PC-3 (cell line): ENCODE measurements at places on chromosomes 3 and 15. TPM values are rescaled to one million over a fixed set of nuclear protein-coding genes. Genes with fewer than 3 reads are reported as not detected.

Gene HESX1
- 3.9 TPM in 1 of 2 replicates, not detected in the other for total RNA-seq

GRCh38 chr3:153829606-153830170 lies 291.5 kb upstream of the ARHGEF26 start:
- peak; percentile 74 for DNase-seq

DNA sequence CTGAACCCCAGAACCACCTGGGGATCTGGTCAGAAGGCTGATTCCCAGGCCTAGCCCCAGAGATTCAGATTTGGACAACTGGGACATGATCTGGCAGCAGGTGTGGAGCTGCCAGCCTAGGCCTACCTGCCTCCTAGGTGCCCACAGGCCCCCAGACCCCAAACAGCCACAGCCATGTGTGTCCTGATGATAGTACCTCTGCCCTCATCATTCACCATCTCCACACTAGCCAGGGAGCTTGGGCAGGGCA lies 34.7 kb downstream of the HMCES start:
- peak; percentile 7 for DNase-seq

Gene KNG1
- total RNA-seq = not detected in 2 replicates

DNA sequence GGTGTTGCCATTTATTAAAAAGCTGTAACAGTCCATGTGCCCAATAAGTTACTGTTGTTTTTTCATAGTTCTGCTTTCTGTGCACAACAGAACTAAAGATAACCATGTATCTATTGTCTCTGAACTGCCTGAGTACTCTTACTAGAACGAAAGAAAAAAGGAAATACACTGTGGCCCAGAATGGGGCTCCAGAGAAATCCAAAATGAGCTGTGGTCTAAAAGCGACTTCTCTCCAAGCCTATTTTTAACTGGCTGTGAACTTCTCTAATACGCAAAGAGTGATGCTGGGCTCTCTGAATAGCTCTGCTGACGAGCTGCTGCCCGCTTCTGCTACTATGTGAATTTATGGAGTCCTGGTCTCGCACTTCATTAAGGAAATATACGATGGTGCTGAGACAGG lies 56.2 kb upstream of the LPP start:
- no peak for DNase-seq

DNA sequence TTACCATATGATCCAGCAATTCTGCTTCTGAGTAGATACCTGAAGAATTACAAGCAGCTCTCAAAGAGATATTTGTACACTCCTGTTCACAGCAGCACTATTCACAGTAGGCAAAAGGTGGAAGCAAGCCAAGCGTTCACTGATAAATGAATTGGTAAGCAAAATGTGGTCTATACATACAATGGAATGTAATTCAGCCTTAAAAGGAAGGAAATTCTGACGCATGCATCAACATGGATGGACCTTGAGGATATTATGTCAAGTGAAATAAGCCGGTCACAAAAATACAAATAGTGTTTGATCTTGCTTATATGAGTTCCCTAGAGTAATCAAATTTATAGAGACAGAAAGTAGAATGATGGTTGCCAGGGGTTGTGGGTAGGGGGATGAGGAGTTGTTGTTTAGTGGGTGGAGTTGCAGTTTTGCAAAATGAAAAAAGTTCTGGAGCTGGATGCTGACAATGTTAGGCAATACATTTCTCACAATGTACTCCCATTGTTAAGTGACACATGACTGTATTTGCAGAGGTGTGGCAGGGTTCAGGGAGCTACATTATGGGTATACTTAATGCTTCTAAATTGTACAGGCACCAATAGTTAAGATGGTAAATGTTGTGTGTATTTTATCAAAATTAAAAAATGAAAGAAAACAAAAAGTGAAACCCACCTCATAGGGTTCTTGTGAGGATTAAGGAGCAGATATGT lies 26.7 kb downstream of the SLC6A1 start:
- no peak for DNase-seq

DNA sequence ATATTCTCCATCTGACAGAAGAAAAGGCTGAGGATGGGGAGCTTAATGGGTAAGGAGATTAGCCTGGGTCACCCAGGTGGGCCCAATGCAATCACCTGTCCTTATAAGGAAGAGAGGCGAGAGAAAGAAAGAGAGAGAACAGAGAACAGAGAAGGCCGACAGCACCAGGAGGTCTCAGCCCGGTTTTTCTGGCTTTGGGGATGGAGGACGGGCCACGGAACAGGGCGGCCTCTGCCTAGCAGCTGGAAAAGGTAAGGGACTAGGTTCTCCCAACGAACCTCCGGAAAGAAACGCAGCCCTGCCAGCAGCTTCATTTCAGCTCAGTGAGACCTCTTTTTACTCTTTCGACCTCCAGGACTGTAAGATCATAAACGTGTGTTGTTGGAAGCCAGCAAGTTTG lies 196.0 kb upstream of the LYSMD4 start:
- no peak for DNase-seq

Gene STAC
- total RNA-seq = 4.4 and 6.7 TPM in 2 replicates

Gene TM4SF18
- 0.06 and 0.40 TPM in 2 replicates for total RNA-seq

Gene TRAK1
- total RNA-seq = 23.4 and 29.0 TPM in 2 replicates

GRCh38 chr3:178850450-178851190 lies 221.0 kb downstream of the ZMAT3 start:
- DNase-seq = no peak

DNA sequence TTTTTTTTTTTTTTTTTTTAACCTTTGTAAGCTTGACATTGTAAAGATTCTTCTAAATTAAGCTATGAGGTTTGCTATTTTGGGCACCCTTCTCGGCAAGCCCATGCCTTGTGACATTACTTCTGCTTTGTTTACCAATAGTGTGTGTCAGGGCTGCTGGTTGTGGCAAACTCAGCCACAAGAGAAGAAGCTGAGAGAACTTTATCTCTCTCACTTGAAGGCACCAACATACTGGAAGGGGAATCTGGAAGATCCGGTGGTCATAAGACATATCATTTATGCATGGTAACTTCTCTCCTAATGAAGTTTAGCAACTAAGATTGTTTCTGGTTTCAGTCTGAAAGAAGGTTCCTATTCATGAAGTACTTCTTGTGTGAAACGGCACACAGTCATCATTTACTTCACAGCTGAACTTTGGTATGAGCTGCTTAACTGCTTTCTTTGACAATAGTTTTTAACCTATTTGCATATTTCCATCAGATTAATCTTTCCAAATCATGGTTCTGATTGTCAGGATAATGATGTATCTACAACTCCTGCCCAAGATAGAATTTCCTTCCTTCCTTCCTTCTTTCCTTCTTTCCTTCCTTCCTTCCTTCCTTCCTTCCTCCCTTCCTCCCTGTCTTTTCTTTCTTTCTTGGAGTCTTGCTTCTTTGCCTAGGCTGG lies 189.3 kb downstream of the NFKBIZ start:
- DNase-seq = no peak

Gene ECT2
- 66.9 and 77.4 TPM in 2 replicates for total RNA-seq

DNA sequence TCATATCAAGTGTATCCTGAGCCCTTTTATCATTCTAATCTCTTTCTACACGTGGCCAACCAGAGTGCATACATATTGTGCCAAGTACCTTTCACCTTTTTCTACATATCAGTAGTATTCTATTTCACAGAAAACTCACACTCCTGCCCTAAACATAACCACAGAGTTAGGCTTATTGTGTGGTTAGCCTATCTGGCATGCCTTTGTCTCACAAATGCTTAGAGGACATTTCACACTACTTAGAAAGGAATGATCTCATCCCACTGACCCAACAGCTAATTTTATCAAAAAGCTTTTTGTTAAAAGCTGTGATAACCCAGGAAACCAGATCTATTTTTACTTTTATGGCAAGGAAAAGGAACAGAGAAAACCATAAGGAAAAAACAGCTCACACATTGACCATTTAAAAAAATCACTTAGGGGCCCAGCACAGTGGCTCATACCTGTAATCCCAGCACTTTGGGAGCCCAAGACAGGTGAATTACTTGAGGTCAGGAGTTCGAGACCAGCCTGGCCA lies 17.8 kb upstream of the MAP4 start:
- DNase-seq = peak; percentile 66

- DNase-seq = no peak
These were observed 145.1 kb upstream of the CNTN4 start for GRCh38 chr3:1953536-1953935.

DNA sequence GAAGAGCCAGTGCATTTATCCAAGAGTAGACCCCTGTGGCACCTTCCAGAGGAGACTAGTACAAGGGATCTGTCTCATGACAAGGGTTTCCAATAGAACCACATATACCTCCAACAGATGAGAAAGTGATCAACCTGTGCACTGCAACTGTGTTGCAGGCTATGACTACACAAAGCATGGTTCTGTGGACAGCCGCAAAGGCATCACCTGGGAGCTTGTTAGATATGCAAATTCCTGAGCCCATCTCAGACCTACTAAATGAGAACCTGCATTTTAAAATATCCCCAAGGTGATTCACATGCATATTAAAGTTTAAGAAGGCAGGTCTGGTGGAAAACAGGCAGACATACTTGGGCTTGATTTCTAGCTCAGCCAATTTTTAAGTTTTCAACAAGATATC lies 368.7 kb downstream of the FOXP1 start:
- DNase-seq = no peak

GRCh38 chr3:160044121-160044520 lies 55.5 kb downstream of the IL12A start:
- DNase-seq = no peak

Gene NME9
- 0.40 TPM in 1 of 2 replicates, not detected in the other for total RNA-seq

Gene OCA2
- not detected in 2 replicates for total RNA-seq

- DNase-seq = no peak
These were observed 36.1 kb downstream of the LIPC start for GRCh38 chr15:58467722-58468423.

DNA sequence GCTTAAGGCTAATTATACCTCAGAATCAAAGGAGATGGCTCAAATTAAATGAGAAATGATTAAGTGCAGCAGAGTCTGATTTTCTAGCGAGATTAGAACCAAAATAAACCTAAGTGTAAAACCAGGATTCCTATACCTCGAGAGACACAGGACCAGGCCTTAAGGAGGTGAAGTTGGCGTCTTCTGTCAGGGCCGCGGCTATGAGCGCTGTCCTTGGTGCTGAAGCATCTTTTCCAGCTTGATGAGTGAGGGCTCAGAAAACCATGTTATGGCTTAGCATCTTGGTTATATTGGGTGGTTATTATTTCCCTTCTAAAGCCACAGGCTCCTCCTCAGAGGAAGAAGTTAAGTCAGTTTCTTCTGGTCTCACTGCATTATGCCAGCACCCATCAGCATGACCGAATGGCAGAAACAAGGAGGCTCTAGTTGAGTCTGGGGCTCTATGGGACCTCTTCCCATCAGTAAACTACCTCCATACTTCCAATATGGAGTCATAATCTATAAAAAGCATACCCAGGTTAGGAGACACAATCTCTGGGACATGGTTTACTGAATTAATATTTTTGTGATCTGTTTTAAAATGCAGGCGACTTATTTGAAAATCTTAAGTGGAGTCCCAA lies 120.1 kb upstream of the NMNAT3 start:
- peak; percentile 29 for DNase-seq

DNA sequence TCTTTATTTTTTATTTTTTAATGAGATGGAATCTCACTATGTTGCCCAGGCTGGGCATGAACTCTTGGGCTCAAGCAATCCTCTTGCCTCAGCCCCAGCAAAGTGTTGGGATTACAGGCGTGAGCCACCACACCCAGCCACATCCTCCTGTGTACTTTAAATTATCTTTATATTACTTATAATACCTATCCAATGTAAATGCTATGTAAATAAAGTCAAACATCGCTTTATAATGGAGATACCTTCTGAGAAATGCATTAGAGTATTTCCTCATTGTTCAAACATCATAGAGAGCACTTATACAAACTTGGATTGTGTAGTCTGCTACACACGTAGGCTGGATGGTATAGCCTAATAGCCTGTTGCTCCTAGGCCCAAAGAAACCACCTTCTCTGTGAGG lies 41.4 kb upstream of the MAGI1 start:
- no peak for DNase-seq

- no peak for DNase-seq
These were observed 120.2 kb downstream of the LRRC28 start for GRCh38 chr15:99371180-99372103.

DNA sequence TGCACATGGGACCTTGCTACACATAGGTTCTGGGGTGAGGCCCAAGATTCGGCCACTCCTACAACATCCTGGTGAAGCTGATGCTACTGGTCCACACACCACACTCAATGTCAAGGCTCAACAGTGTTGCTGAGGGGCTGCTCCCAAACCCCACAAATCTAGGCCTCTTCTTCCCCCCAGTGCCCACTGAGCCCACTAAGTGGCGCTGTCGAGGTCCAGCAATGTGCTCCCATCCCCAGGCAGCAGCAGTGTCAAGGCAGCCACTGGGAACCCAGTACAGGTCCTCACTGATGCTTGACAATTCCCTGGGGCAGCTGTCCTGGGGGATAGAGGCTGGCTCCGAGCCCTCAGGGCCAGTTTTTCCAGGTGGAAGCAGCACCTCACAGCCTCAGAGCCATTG lies 21.5 kb downstream of the SCN5A start:
- peak; percentile 45 for DNase-seq

DNA sequence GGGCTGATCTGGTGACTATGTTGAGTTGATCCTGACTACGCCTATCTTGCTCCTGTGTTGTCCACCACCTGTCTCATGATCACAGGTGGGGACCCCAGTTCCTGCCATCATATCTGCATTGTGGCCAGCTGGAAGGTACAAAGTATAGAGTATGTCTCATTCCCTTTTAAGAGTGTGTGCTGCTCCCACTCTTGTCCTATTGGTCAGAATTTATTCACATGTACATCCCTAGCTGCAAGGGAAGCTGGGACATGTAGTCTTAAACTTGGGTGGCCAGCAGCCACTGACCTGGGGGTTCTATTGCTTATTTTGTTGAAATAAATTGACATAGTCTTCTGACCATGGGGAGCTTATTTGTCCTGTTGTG lies 373.1 kb downstream of the PTPRG start:
- no peak for DNase-seq

DNA sequence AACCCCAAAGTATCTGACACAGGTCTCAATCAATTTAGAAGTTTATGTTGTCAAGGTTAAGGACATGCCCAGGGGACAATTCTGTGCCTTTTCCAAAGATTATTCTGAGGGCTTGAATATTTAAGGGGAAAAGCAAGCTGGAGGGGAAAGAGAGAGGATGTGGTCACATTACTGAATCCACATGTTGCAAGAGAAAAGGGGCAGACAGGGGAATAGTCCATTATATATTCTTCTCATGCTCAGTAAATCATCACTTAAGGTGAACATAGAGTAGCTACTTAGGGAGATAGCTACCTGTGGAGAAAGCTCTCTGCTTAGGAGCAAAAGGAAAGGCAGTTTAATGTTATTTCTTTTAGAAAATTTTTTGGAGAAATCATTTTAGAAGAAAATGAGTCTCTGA lies 751.6 kb downstream of the SI start:
- DNase-seq = no peak

- DNase-seq = no peak
These were observed 324.7 kb upstream of the SLCO3A1 start for GRCh38 chr15:91528801-91529200.

DNA sequence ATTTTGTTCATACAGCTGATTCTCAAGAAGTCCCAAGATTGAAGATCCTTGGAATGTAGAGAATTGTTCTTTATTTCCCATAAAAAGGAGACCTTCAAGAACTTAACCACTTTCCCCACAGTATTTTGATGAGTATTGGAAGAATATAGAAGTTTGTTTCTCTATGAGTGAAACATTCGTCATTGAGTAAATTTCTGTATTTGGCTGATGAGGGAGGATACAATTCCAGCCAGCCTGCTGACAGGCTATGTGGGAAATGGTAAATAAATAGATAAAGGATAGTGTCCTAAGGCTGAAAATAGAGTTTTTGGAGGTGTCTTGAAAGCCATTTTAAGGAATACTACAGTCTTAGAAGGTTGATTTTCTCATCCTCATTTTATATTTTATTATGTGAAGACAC lies 1076.1 kb downstream of the ROBO2 start:
- peak; percentile 72 for DNase-seq
